Lung (tissue), 17 donors: ENCODE measurements at places on chromosomes 6 and 20.

DNA sequence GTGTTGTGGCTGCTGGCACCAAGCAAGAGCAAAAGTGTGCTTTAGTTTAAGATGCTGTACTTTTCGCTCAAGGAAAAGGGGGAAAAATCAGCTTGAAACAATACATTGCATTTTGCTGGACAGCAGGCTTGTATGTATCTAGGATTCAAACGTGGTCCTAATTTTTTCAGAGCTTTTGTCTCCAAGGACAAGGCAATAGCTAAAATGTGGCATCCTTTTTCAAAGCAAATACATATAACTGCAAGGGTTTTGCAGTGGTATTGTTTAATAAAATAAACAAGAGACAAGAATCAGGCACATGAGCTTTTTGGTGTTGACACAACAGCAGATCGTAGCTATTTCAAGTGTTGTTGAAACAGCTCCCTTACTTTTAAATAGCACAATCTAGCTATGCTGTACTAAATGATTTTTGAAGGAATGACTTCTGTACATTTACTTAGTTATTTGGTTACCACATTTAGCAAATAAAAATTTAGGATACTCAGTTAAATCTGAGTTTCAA lies 137.0 kb upstream of the HEY2 start:
- H3K4me3 ChIP-seq = no peak overlapping the region
- no peaks in the 10 kb centered on the region for H3K27me3 ChIP-seq
- H3K4me1 ChIP-seq = peaks cover 23% of the 10 kb centered on the region
- H3K36me3 ChIP-seq = no peaks in the 10 kb centered on the region
- no peak overlapping the region for H3K27ac ChIP-seq

GRCh38 chr20:62216636-62217566 lies 3.2 kb downstream of the HRH3 start:
- H3K4me1 ChIP-seq = no peaks in the 10 kb centered on the region
- H3K4me3 ChIP-seq = no peak overlapping the region
- no peak for DNase-seq
- peaks cover 20% of the 10 kb centered on the region for H3K27me3 ChIP-seq

DNA sequence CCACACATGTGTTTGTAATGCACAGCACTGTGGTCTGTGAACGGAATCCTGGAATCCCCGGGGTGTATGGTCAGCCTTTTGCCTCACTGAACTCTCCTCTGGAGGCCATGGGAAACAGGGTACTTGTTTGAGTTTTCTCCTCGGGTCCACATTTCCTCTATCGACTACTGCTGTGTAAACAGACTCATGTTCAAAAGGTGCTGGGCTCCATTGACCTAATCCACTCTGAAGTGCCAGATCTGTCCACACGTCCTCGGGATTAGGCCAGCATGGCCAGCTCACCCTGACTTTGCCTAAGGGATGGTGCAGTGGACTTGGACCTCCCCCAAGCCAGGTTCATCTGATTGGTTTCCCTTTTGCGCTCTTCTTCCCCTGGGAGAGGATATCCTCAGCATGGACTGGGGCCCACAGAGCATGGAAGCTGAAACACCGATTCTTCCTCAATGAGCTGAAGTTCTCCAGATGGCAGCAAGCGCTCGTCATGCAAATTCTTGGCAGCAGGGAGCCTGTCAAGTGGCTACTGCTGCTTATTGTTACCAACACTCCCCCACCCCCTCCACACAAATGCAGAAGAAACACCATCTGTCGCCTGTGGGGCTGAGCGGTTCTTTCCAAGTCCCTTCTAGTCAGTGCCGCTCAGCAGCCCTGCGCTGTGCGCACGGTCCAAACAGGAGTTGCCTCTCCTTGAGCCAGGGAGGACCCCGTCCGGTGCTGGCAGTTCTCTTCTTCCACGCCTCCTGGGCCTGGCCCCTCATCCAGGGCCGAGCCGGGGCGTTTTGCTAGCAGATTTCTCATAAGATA lies 292.6 kb upstream of the MARCKS start:
- DNase-seq = peak; percentile 99
- no peaks in the 10 kb centered on the region for H3K36me3 ChIP-seq

GRCh38 chr6:82376636-82377035 lies 13.0 kb downstream of the TPBG start:
- no peak for DNase-seq
- no peaks in the 10 kb centered on the region for H3K36me3 ChIP-seq
- no peaks in the 10 kb centered on the region for H3K4me1 ChIP-seq
- no peak overlapping the region for H3K27ac ChIP-seq
- no peaks in the 10 kb centered on the region for H3K27me3 ChIP-seq

DNA sequence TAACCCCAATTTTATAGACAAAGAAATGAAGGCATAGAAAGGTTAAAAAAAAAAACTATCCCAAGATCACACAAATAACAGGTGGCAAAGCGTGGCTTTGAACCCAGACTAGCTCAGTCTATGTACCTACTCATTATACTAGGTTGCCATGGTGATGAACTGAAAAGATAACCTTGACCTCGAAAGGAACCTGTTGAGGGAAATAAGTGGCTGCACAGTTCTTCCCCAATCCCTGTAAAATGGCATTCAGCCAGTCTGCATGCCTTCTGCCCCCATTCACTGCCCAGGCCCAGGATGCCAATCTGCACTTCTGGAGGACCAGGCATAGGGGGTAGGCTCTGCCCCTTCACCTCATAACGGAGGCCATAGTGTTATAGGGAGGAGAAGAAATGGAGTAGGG lies 295.2 kb downstream of the PTPRT start:
- H3K4me1 ChIP-seq = peaks cover 2% of the 10 kb centered on the region
- no peaks in the 10 kb centered on the region for H3K36me3 ChIP-seq
- H3K27me3 ChIP-seq = no peaks in the 10 kb centered on the region
- DNase-seq = peak; percentile 30
- H3K4me3 ChIP-seq = no peak overlapping the region

DNA sequence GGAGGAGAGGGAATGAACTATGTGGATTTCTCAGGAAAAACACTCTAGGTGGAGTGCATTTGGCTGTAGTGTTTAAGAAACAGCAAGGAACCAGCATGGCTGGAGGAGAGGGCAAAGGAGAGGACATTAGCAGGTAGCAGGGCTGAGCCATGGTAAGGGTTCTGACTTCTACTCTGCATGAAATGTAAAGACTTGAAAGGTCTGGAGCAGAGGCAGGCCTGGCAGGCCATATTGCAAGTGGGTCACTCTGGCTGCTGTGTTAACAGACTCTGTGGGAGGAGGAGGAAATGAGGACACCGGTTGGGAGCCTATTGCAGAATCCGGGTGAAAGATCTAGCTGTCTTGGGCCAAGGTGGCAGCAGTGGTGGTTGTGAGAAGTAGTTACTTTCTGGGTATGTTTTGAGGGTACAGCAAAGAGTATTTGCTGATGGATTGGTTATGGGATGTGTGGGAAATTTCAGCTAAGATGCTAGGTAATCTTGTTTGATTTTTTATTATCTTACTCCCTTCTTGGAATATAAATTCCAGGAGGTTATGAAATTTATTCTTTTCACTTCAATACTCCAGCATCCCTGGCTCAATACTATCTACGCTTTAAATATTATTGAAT lies 115.9 kb upstream of the BCLAF1 start:
- no peaks in the 10 kb centered on the region for H3K27me3 ChIP-seq
- no peak overlapping the region for H3K27ac ChIP-seq
- H3K4me1 ChIP-seq = no peaks in the 10 kb centered on the region
- DNase-seq = no peak

DNA sequence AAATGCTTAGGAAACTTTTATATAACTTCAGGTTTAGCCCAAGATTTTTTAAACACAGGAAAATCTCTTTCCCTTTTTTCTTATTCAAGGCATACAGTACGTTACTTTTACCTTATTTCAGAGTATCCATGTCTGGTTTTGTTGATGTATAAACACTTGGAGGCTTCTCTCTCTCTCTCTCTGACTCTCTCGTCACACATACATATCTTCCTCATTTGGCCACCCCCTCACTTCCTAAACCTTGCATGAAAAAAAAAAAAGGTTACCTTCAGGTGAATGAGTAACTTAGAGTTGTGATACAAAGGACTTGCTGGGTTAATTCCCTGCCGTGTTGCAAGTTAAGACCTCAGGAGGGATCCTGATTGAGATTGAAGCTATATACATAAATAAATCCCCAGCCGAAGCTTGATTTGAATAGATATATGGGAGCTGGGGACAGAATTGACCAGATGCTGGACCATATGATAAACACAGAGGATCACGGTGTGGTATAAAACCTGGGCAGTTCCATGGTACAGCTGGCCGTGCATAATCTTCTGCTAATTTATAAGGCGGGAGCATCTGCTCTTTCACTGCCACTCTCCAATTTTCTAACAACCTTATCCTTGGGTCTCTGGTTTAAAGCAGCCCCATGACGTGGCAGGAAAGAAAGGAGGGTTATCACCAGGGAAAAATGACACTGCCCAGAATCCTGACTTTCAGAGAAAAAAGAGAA lies 55.1 kb upstream of the IL20RA start:
- no peak overlapping the region for H3K4me3 ChIP-seq
- H3K36me3 ChIP-seq = no peaks in the 10 kb centered on the region
- no peaks in the 10 kb centered on the region for H3K27me3 ChIP-seq
- H3K27ac ChIP-seq = no peak overlapping the region
- no peak for DNase-seq
